ENCODE measurements at places on chromosomes 16 and 17.

GRCh38 chr17:77425791-77426641 is 285.2 kb downstream of the SEC14L1 start:
- peak; percentile 69 for DNase-seq

GRCh38 chr17:9432134-9432885 is 143.3 kb downstream of the STX8 start:
- DNase-seq = no peak

- DNase-seq = no peak
Observed at GRCh38 chr16:72126429-72126765, 32.8 kb downstream of the DHX38 start.

DNA sequence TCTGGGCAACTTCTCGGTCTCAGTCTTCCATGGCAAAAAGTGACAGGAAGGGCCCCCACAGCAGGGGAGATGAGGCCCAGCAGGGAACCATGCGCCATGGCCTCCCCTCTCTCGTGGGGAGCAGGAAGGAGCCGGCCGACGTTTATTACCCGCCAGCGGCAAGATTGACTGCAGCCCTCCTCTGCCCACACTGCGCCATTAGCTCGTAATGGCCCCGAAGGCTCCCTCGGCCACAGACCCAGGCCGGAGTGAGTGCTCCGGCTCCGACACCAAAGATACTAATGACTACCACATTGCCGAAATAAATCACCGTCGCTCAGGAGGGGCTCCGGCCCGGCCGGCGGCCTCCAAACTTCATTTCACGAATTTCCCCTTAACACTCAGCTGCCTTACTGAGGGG is 226.9 kb downstream of the C16orf78 start:
- no peak for DNase-seq

- no peak for DNase-seq
Observed at GRCh38 chr17:31122746-31123145, 28.0 kb downstream of the NF1 start.

DNA sequence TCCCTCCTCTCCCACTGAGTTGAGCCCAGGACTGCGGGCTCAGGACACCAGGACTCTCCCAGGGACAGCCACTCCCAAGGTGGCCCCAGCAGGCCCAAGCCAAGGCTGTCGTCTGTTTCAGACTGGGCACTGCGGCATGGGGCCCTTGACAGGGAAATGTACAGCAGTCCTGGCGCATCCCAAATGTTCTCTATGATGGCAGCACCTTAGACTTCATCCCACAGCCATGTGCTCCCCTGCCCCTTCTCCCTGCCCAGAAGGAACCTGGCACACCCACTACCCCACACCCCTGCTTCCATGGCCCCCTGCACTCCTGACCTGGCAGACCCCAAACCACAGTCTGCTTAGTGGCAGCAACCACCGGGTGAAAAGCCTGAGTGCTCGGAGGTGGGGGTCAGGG is 18.2 kb downstream of the RBFOX3 start:
- no peak for DNase-seq

Measured in astrocyte of the cerebellum (primary cell).